Inflammatory macrophage (primary cell): ENCODE measurements at places on chromosomes 7 and 10.

GRCh38 chr7:152967958-152968357 lies 208.4 kb downstream of the ACTR3B start:
- DNase-seq: no peak

DNA sequence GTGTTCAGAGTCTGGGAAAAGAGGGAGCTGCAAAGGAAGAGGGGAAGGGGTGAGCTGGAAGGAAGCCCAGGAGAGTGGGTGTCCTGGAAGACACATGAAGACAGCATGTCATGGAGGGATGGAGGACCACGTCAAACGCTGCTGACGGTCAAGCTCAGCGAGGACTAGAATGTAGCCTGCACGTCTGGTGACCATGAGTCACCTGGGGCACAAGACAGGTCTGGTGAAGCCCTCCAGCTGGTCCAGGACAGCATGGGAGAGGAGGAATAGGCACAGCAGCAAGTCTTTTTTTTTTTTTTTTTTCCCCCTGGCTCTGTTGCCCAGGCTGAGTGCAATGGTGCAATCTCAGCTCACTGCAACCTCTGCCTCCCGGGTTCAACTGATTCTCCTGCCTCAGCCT lies 19.6 kb upstream of the AMZ1 start:
- DNase-seq: no peak

DNA sequence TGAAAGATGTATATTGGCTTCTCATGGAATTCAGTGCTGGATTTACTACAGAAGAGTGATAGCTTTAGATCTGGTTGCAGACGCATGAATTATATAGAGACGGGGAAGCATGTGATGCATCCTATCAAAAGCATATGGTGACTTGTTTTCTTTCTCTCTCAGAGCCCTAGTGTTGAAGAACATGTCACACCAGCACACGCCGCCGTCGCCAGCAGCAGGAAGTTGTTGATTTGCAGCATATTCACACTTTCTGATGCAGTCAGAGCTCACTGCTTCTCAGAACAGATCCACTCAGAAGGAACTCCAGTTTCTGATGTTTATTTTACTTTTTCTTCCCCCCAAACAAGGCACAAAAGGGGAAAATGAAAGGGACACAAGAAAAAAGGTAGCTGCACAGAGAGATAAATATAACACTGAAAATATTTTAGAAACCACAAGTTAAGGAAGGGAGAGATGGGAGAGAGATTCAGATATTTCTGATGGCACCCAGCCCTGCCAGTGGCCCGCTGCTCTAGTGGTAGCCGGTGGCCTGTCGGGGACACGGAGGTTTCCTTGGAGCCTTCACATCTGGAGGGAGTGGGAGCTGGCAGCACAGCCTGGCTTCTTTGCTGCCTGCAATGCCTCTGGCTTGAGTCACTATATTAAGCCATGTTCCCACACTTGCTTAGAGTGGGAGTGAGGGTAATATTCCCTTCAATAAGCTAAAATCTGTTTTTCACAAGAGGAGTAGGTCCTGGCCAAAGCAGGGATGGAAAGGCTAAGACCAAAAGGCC lies 123.2 kb downstream of the NRP1 start:
- no peak for DNase-seq

- no peak for DNase-seq
Observed at GRCh38 chr10:80196270-80196949, 8.9 kb downstream of the ANXA11 start.
